M059J (cell line): ENCODE measurements at places on chromosomes 5 and 9.

GRCh38 chr9:131837316-131837715, 97.4 kb upstream of the RAPGEF1 start:
- DNase-seq = peak; percentile 33

DNA sequence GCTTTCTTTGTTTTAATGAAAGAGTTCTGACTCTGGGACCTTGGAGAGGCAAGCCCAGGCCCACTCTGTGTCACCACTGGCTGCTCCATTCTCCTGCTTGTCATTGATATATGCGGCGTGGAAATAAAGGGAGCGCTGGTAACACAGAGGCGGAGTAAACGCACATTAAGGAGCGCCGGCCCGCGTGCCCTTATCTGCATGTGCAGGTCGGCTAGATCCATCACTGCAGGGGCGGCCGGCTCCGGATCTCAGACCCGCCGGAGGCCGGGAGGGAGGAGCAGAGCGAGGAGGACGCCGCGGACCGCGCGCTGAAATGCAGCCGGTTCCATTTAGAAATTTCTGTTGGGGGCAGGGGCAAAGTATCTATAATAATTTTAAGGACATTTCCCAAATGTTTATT, 70.8 kb downstream of the MRPL36 start:
- DNase-seq = no peak

DNA sequence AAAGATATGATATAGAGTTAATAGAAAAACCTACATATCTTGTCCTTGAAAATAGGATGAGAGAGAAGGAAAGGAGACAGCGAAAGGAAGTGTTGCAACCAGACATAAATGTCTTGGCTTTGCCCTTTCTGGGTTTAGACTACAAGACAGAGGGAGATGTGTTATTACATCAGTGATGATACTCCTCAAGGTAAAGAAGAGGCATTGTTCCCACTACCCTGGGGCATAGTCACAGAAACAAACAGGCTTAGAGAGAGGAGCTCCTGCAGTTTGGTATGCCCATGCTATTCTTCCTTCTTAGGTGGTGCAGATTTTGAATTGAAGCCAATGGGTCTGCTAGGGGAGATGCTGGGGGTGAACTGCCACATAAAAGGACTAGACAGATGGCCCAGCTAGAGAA, 166.8 kb upstream of the RFX3 start:
- no peak for DNase-seq

DNA sequence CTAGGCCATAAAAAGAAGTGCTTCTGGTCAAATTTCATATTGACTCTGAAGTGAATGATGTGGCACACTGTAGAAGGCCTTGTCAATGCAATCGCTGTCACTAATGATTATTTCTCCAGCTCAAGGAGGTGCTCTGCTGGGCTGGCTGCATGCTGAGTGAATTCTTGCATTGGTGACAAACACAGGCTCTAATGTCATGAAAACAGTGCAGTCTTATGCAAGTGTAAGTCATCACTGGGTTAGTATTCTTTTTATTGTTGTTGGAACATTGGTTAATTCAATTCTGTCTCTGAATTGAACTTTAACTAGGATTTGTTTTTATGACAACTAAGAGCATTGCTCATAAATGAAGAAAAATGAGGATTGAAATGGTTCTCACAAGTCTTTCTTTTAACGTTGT, 57.3 kb upstream of the CD180 start:
- no peak for DNase-seq

GRCh38 chr5:54113060-54113459, 197.3 kb downstream of the ARL15 start:
- DNase-seq = no peak

GRCh38 chr5:91224969-91225368, 158.1 kb downstream of the ARRDC3 start:
- no peak for DNase-seq

DNA sequence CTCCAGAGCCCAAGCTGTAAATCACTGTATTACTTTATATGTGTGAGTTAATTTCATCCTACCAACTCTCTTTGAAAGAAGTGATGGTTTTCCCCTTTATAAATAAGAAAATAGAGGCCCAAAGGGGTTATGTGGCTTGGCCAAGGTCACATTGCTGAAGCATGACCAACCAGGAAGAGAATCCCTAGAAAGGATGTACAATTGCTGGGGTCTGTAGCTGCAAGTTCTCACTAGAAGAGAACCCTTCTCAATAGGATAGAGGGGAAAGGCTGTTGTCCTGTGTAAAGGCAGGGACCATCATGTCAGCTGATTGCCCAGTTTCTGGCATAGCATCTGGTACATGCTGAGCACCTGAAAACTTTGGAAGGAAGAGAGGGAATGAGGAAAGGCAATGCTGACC, 39.0 kb upstream of the FAT2 start:
- DNase-seq = no peak

- peak; percentile 1 for DNase-seq
Measured at GRCh38 chr5:171122372-171122771, 186.7 kb upstream of the TLX3 start.

GRCh38 chr5:133478199-133478985, 133.9 kb downstream of the FSTL4 start:
- DNase-seq = no peak

DNA sequence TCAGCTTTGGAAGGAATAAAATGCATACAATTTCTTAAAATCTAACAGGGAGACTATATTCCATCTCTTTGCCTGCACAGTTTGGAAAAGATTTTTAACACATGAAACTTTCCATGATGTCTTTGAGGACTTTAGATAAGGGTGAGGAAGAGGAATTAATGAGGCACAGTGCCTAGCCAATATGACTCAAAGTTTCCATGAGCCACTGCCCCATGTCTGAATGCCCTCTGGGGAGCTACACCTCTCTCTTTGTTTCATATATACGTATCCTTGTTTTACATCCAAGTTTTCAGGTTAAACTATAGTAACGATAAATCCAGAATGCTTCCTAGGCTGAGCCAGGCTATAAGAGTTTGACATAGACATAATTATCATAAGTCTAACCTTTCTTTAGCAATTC, 349.3 kb upstream of the TLE4 start:
- DNase-seq = peak; percentile 77

GRCh38 chr9:33431420-33431819, 16.0 kb downstream of the AQP3 start:
- DNase-seq = no peak

DNA sequence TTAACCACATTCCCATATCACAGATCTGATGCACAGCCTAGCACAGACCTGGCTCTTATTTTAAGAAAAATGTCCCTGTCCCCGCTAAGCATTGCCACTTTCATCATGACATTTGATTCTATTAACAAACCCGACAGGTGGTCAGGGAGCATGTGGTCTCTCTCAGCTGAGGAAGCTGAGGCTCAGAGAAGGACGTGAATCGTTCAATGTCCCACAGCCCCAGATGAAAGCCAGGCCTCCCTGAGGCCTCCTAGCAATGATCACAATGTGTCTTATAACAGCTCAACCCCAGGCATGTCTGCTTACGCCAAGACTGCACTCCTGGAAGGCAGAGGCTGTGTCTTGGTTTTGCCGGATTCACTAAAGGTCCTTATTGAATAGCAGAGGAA, 10.4 kb upstream of the CRB2 start:
- DNase-seq = no peak

GRCh38 chr5:132779961-132780360, 2.9 kb upstream of the SEPTIN8 start:
- no peak for DNase-seq

DNA sequence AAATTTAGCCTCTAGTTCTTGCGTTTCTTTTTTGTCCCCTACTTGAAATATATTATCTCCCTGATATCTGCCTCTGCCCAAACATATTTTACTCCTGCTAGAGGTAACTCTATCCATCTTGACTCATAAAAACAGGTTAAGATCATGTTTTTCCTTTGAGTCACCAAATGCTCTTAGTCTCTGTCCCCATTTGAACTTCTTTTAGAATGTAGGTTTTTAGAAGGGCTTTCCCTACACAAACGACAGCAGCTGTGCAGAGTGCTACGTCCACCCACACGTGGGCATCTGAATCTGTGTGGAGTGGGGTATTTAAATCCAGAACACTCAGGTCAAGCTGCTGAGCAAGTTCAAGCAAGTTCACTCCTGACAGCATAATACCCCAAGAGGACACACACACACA, 2.2 kb downstream of the HSD17B3 start:
- DNase-seq = peak; percentile 90

DNA sequence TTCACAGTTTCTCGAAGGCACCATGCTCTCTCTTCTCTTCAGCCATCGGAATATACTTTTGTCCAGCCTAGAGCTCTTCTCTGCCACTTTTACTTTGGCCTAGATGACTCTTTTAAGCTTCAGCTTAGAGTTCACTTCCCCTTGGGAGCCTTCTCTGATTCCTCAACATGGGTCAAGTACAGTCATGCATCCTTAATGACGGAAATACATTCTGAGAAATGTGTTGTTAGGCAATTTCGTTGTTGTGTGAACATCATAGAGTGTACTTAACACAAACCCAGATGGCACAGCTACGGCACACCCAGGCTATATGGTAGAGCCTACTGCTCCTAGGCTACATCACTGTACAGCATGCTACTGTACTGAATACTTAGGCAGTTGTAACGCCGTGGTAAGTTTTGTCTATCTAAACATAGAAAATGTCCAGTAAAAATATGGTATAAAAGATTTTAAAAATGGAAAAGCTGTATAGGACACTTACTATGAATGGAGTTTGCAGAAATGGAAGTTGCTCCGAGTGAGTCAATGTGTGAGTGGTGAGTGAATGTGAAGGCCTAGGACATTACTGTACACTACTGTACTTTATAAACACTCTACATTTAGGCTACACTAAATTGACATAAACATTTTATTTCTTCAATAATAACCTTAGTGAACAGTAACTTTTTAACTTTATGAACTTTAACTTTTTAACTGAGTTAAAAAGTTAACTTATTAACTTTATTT, 15.1 kb upstream of the TNFSF15 start:
- DNase-seq = no peak

GRCh38 chr9:13665418-13666066, 386.1 kb upstream of the MPDZ start:
- DNase-seq = peak; percentile 91

- DNase-seq = no peak
Measured at GRCh38 chr5:81265101-81265500, 32.0 kb downstream of the CKMT2 start.

DNA sequence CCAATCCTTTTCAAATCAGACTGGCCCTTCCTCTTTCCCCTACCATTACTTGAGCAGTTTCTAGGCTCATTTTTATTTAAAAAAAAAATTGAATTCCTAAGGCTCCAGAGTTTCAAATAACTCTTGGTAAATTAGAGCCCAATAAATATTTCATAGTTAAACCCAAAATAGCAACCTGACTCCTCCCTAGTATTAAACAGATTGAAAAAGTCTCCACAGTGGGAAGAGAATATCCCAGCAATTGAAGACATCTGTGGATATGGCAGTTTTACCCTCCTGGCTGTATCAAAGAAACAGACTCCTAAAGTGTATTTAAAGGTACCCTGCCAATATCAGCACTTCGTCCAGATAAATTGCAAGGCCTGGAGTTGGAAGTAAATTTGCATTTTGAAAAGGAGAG, 52.7 kb upstream of the GDNF start:
- DNase-seq = no peak

DNA sequence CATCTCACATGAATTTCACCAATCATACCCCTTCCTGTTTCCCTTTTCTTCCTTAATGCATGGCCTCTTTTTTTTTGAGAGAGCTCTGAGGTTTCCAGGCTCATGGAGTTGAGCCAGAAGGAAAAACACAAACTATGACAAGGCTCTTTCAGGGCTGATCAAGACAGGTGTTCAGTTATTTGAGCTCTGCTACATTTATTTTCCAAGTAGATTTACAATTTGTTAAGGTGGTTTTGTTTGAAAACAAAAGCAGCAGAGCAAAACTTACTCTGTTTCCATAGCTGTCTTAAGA, 62.4 kb upstream of the IL7R start:
- no peak for DNase-seq

- DNase-seq = peak; percentile 76
Measured at GRCh38 chr5:19886123-19886917, 101.7 kb downstream of the CDH18 start.

GRCh38 chr5:78916044-78916443, 69.1 kb downstream of the ARSB start:
- no peak for DNase-seq

GRCh38 chr9:108113596-108113995, 624.0 kb upstream of the KLF4 start:
- DNase-seq = no peak
